ENCODE measurements at places on chromosomes 3 and 15.

- no peak for DNase-seq
These were observed 16.9 kb downstream of the ARIH2 start for GRCh38 chr3:48935530-48935929.

- DNase-seq: no peak
These were observed 164.6 kb downstream of the SUCLG2 start for GRCh38 chr3:67489816-67490215.

DNA sequence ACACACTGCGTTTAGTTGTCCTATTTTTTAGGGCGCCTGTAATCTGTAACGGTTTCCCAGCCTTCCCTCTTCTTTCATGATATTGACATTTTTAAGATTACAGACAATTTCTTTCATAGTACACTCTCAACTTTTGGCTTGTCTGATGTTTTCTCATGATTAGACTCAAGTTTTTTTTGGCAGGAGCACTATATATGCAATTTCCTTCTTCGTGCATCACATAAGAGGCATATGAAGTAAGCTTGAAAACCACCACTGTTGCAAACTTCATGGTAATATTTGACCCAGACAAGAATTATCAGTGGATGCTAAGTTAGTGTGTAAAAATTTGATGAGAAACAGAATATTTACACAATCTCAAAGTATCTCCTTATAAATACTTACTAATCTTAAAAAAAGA is 119.2 kb upstream of the CMC1 start:
- no peak for DNase-seq

GRCh38 chr3:79306934-79307570 is 460.7 kb downstream of the ROBO1 start:
- DNase-seq: no peak

DNA sequence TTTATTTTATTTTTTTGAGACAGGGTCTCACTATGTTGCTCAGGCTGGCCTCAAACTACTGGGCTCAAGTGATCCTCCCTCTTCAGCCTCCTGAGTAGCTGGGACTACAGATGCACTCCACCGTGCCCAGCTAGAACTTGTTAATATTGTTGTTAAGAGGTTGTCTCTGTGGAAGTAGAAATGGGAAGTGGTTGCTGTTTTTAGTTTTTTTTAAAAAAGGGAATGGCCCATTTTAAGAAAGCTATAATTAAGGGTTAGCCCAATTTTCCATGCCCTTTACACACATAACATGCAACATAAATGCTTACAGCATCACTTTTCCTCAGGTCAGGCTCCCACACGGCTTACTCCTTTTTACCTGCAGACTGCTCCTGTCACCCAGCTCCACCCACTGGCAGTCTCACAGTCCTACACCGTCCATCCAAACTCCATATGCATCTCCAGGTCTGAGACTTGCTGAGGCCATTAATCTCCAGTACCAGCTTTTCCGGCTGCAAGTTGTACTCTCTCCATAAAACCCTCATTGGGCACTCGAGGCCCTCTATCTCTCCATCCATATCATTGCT is 19.8 kb downstream of the MORC1 start:
- no peak for DNase-seq

DNA sequence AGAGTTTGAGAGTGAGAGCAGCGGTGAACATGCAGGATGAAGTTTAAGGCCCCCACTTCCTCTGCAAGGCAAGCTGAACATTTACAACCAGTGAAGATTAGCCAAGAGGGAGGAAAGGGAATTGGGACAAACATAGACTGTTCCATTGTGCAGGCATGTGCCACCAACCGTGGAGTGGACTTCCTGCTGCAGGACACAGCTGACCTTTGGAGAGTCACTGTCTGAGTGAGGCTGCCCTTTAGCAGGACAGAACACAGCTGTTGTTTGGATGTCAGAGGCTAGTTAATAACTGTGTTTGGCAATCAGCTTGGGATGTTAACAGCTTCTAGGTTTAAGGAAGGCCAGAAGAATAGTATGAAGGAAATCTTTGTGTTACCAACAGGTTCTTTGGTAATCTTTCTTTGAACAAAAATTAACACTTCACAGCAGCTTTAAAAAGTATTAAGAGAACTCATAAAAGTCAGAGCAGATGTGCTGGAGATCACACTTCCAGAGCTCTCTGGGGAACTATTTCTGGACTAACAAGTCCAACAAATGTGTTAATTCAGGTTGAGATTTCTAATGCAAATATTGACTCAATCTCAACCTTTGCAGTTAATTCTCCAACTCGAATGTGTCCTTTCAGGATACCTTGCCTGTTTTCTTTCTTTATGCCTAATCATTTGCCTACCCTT is 31.4 kb downstream of the CTDSPL start:
- no peak for DNase-seq

GRCh38 chr3:43279082-43279481 is 7.3 kb upstream of the SNRK start:
- no peak for DNase-seq

- peak; percentile 89 for DNase-seq
These were observed 30.0 kb downstream of the STARD5 start for GRCh38 chr15:81293728-81294515.

DNA sequence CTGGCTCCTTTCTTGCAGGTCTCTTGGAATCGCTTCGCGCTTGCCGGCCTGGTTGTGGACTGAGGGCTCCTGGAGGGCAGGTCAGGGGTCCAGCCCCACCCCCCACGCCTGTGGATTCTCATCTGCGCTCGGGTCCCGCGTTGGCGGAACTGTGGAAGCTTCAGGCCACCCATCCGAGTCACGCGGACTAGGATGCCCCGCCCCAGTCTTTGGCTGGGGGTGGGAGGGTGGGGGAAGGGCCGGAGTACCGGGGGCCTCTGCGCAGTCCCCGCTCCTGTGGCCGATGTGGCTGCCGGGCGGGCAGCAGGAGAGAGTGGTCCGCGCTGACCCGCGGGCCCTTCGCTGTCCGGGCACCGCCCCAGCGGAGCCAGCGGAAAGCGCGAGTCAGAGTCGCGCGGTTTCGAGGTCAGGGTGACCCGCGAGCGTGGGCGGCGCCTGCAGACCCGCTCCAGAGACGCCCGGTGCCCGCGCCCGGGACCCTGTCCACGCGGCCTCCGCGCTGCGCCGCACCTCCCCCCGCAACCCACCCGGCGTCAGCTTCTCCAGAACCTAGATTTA is 114.2 kb downstream of the KLF13 start:
- DNase-seq: no peak

GRCh38 chr15:43220991-43221403 is at the start of gene EPB42:
EPB42 (minus strand) TSS chr15:43221018; CDS start chr15:43220825, 193 bp downstream.
- DNase-seq: no peak

- DNase-seq: no peak
These were observed 65.9 kb downstream of the IGF2BP2 start for GRCh38 chr3:185758912-185759311.

GRCh38 chr15:66655997-66656396 is 46.0 kb upstream of the SMAD6 start:
- DNase-seq: no peak

GRCh38 chr15:44585633-44586032 is 48.7 kb downstream of the EIF3J start:
- DNase-seq: no peak
